Stimulated activated CD4-positive, alpha-beta T cell treated with anti-CD3 and anti-CD28 coated beads, Interleukin-1b, Interleukin-23, amount 100 ng/mL, for 24 hours (primary cell): ENCODE measurements at places on chromosomes 1 and 21.

DNA sequence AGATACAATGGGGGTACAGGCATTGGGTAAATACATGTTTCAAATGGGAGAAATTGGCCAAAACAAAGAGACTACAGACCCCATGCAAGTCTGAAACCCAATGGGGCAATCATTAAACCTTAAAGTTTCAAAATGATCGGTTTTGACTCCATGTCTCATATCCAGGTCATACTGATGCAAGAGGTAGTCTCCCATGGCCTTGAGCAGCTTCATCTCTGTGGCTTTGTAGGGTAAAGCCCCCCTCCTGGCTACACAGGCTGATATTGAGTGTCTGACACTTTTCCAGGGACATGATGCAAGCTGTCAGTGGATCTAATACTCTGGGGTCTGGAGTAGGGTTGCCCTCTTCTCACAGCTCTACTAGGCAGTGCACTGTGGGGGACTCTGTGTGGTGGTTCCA, 286.1 kb downstream of the LRRIQ3 start:
- no peak for DNase-seq

- no peak for DNase-seq
Measured at GRCh38 chr1:226466296-226466695, 58.4 kb upstream of the PARP1 start.

GRCh38 chr1:12584900-12585525, 33.0 kb downstream of the DHRS3 start:
- DNase-seq = no peak

DNA sequence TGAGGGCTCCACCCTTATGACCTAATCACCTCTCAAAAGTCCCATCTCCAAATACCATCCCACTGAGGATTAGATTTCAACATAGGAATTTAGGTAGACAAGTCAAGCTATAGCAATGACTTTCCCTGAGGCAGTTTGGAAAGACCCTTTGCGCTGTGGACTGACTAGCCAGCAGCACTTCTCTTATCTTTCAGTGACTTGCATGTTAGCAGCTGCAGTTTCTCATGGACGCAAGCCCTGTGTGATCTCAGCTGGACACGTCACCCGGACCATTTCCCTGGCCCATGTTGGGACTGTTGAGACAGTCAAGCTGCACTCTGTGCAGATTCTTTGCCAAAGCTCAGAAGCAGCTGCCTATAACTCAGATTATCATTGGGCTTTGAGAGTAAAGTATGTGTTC, 408.1 kb upstream of the USP24 start:
- no peak for DNase-seq

GRCh38 chr1:236304682-236305081, 22.9 kb upstream of the ERO1B start:
- DNase-seq = no peak

DNA sequence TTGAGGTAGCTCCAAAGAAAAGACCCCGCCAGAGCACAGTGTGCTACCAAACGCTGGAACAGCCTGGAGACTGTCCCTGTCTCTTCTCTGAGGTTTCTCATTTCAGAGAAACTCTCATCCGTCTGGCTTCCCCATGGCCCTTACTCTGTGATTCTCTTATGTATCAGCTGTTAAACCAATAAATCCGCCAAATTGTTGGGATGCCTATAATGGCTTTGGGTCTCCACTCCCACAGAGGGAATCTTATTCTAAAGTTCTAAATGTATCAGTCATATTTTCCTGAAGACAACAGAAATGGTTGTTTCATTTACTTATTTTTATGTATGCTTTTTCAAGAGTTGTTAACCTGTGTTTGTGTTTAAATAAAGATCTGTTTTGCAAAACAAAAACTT, 4.0 kb downstream of the ERG start:
- DNase-seq = no peak

- no peak for DNase-seq
Measured at GRCh38 chr1:90486134-90486824, 230.8 kb downstream of the BARHL2 start.

DNA sequence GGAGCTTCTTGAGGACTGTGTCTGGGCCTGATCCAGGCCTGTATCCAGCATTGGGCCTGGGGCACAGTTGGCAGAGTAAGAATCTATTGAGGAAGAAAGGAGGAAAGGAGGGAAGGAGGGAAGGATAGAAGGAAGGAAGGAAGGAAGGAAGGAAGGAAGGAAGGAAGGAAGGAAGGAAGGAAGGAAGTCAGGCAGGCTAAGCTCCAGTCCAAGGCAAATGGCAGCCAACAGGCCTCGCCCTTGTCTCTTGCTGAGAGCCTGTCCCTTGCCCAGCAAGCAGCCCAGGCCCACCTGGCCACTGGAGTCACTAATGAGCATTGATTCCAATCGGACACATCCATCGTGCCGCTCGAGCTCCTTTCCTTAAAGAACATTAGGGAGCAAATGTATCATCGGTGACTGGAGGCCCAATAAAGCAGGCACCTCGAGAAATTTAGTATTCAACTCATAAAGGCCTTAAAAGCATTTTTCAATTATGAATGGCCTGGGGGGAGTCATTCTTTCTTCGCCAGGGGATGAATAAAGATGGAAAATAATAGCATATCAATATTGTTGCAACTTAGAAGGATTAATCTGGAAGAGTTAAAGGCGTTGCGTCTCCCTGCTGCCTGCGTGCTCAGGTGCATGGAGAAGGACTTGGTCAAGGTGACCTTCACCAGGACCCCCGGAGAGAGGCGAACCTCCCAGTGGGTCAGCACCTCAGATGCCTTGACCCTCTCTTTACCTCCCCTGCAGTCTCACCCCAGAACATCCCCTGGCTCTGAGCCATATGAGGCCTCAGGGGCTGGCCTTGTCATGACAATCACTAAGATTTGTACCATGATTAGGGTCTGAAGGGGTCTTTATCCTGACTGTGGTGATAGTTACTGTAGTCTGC, 144.5 kb upstream of the RUNX3 start:
- no peak for DNase-seq

DNA sequence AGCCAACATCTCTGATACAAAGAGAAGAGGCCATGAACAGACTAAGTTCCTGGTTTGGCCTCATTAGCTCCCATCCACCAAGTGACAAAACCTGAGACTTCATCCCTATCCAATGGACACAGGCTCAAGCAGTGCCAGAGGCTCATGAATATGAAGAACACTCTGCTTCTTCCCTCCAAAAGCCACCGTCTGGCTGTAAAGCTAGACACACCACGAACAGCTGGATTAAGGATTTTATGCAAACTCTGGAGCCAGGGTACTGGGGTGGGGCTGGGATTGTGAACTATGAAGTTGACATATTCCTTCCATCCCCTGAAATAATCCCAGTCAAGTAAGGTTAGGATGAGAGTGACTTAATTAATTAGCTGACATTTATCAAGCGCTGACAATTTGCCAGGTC, 139.4 kb downstream of the CSMD2 start:
- no peak for DNase-seq

- no peak for DNase-seq
Measured at GRCh38 chr1:244271691-244272308, 179.9 kb downstream of the ADSS2 start.

- no peak for DNase-seq
Measured at GRCh38 chr1:92995441-92996430, 34.5 kb upstream of the DIPK1A start.

- no peak for DNase-seq
Measured at GRCh38 chr21:29124645-29125044, 5.8 kb upstream of the MAP3K7CL start.

DNA sequence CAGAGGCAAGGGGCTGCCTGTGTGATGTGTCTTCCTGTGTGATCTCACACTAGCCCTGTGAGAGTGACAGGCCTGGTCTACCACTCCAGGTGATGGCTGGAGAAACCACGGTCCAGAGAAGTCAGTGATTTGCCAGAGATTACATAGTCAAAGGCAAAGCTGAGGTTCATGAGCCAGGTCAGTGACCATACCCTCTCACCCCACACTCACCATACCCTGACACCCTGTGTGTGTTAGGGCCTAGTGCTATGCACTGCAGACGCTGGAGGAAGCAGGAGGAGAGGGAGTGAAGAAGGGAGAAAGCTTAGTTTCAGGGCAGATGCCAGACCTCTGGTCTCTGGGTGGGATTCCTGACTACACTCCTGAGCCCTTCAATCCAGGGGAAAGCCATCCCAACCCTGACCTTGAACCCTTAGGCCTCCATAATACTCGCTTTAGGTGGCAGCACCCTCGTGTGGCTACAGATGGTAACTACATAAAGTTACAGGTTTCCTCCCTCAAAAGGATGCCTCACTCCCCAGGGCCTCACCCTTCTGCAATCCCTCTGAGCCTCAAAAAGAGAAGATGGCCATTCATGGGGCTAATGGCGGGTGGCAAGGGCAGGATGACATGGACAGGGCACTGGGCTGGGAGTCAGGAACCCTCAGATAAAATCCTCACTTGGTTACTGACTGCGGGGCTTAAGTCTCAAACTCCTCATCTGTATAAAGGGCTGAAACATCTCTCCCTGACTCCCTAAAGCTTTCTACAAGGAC, 20.8 kb upstream of the SDC3 start:
- peak; percentile 16 for DNase-seq

- DNase-seq = no peak
Measured at GRCh38 chr1:152029144-152029928, 7.5 kb downstream of the S100A11 start.

- no peak for DNase-seq
Measured at GRCh38 chr21:41817228-41817627, 50.4 kb upstream of the RIPK4 start.

DNA sequence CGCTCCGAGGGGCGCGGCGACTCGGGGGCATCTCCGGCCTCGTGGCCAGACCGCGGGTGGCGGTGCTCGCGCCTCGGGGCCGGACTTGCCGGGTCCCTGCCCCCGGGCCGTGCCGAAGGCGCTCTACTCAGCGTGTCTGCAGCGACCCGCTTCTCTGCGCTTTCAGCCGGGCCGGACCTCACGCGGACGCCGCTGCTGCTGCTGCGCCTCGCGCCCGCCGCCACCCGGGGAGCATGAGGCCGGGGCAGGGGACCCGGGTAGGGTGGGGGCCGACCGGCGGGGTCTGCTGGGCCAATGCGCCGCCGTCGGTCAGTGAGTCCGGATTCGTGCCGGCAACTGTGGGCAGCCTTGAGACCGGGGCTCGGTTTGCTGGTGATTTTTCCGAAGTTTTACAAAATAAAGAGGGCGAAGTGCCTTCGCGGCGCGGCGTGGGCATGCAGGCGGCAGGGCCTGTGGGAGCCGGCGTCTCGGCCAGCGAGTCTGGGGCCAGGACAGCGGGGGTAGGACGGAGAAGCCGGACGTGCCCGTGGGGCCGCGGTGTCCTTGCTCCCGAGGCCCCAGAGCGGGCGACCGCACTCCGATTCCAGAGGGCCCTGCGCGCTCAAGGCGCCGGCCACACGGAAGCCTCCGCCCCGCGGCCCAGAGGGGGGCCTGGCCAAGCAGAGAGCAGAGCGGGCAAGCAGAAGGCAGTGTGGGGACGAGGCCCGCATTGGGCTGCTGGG, 749 bp downstream of the FAM163A start:
- DNase-seq = no peak

- no peak for DNase-seq
Measured at GRCh38 chr1:112263453-112263852, 132.6 kb upstream of the CTTNBP2NL start.

- no peak for DNase-seq
Measured at GRCh38 chr1:110616587-110616986, 10.4 kb upstream of the KCNA2 start.
